Esophagus squamous epithelium (tissue), 5 donors: ENCODE measurements at places on chromosomes 7 and 10.
A peak's percentile ranks its signal among the peaks of the same experiment; 100 is the strongest.

- DNase-seq: no peak
Measured at GRCh38 chr7:16913643-16914042, 31.9 kb upstream of the AGR3 start.

DNA sequence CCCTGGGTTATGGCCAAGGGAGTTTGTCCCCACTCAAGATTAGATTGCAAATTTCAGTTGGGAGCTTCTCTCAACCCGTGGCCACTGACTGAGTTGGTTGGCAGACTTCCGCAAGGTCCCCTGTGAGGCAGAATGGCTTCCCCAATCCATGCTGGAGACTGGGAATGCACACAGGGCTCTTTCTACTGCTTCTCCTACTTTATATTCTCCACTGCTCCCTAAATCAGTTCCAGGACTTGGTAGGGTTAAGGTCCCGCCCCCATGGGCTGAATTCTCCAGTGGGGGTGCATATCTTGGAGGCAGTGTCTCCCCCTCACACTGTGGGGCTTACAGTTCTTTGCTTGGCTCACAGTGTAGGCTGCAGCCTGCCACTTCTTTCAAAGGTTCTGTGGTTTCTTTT is 404.2 kb downstream of the PTPRN2 start:
- DNase-seq: no peak

- peak; percentile 9 for DNase-seq
Measured at GRCh38 chr7:24819916-24820689, 62.8 kb upstream of the GSDME start.

- DNase-seq: no peak
Measured at GRCh38 chr7:106613848-106614560, 47.0 kb downstream of the CCDC71L start.

DNA sequence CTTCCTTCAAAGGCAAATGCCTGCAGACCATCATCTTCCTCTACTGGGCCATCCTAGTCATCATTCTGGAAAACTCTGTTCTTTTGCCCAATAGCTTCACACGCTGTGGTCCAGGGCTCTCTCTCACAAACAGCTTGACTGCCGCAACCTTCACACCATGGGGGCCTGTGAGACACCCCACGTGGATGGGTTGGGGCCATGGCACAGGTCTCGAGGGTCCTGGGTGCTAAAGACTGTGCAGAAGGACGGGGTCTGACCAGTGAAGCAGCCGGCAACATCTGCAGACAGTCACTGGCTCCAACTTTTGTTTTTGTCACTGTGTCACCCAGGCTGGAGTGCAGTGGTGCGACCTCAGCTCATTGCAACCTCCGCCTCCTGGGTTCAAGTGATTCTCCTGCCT is 28.1 kb downstream of the BRI3 start:
- DNase-seq: no peak

- DNase-seq: no peak
Measured at GRCh38 chr7:128352153-128352537, 8.4 kb upstream of the RBM28 start.

GRCh38 chr7:28137463-28137862 is 43.1 kb downstream of the JAZF1 start:
- DNase-seq: no peak

DNA sequence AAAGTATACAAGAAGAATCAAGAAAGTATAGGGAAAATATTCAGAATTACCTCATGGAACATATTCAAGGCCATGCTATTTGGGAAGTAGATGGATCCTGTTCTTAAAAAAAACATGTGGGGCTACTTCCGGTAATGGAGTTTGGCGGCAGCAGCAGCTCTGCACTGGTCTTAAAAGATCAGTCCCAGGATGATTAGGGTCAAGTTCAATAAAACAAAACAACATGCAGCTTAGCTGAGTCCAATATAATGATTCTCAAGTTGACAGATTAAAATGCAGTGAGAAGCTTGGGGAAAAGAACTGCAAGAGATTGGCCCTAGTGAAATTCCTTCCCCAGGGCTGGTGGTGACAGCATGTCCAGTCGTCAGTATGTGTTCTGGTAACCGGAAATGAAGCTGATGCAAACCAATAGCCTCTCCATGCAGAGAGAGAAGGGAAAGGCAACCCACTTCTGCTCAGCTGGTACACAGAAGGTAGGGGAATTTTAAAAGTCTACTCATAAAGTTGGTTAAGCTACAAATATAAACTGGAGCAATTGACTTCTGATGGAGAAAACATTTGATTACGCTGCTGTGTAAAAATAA is 305.1 kb upstream of the IMMP2L start:
- no peak for DNase-seq

DNA sequence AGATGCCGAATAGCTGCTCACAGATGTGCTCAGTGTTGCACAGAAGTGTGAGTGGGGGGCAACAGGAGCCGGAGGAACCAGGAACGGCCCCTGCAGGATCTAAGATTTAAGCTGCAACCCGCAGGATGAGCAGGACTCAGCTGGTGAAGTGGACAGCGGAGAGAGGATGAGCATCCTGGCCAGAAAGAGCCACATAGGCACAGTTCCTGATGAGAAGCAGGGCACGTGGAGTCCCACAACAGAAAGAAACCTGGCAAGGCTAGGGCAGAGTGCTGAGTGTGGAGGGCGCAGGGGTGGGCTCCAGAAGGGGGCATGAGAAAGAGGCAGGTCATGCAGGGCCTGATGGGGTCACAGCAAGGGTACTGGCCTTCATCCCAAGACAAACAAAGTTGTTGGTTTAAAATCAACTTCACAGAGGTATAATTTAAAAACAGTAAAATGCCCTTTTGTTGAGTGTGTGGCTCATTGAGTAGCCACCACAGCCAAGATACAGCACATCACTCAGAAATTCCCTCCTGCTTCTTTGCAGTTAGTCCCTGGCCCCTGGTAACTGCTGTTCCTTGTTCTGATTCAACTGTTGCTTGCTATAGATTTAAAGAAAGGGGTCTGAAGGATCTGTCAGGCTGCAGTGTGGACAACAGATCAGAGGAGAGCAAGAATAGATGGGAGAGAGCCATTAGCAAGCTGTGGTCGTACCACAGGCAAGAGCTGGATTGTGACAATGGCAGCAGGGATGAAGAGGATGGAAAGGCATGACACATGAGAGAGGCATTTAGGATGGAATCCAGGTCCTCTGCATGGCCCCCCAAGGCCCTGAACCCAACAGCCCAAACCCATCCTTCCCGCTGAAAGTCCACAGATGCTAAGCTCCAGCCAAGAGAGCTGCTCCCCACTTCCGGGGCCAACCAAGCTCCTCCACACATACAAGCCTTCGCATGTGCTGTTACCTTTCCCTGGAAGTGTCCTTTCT is 53.1 kb upstream of the OSBPL3 start:
- no peak for DNase-seq

DNA sequence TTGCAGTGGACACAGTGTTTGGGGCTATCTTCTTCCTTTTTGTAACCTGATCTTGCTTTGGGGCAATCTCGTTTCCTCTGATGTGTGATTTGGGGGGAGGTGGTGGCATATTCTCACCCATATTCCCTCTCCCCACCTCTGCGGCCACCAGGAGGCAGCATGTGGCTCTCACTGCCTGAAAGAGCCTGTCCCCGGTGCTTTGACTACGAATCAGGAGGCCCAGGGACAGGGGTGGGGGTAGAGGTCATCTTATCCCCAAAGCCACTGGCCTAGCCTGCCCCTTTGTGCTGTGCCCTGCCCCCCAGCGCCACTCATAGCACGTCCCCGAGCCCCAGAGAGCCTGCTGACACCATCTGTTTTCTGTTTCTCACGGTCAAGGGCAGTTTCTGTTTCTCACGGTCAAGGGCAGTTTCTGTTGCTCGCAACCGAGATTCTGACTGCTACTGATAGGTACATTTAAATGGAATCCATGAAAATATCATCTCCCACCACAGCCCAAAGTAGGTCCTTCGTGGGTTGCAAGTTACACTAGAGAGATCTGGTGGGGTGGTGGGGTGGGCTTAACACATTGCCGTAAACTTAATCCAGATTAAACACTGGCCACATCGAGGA is 28.2 kb downstream of the PHYH start:
- DNase-seq: peak; percentile 6

DNA sequence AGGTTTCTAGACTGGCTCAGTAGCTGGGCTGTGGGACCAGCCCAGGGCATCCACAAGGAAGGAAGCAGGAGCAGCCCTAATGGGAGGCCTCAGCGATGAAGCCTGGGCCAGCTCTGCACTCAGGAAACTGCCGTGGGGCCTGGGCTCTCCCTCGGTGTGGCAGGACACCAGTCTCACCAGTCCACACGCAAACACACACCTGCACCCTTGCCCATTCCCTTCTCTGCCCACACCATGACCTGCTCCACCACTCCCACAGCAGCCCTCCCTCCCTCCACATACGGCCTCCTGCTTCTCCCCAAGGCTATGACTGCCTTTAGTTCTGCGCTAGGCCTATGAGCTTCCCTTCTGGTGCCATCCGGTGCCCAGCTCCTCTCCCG is 7.1 kb downstream of the FGF8 start:
- DNase-seq: no peak

GRCh38 chr7:21185653-21186265 is 242.1 kb upstream of the SP4 start:
- no peak for DNase-seq

- no peak for DNase-seq
Measured at GRCh38 chr7:40899636-40900507, 765.1 kb downstream of the SUGCT start.

- no peak for DNase-seq
Measured at GRCh38 chr10:110069502-110069982, 61.8 kb downstream of the ADD3 start.
